ENCODE measurements at places on chromosomes 7 and 10.

GRCh38 chr7:39088730-39089593 lies 111.3 kb downstream of the POU6F2 start:
- H3K4me1 ChIP-seq, result no peaks in the 10 kb centered on the region
- no peaks in the 10 kb centered on the region for H3K36me3 ChIP-seq
- H3K27ac ChIP-seq, result no peak overlapping the region

GRCh38 chr10:71995887-71996575 lies 31.8 kb downstream of the CHST3 start:
- H3K4me1 ChIP-seq, result no peaks in the 10 kb centered on the region
- no peak overlapping the region for H3K27ac ChIP-seq

DNA sequence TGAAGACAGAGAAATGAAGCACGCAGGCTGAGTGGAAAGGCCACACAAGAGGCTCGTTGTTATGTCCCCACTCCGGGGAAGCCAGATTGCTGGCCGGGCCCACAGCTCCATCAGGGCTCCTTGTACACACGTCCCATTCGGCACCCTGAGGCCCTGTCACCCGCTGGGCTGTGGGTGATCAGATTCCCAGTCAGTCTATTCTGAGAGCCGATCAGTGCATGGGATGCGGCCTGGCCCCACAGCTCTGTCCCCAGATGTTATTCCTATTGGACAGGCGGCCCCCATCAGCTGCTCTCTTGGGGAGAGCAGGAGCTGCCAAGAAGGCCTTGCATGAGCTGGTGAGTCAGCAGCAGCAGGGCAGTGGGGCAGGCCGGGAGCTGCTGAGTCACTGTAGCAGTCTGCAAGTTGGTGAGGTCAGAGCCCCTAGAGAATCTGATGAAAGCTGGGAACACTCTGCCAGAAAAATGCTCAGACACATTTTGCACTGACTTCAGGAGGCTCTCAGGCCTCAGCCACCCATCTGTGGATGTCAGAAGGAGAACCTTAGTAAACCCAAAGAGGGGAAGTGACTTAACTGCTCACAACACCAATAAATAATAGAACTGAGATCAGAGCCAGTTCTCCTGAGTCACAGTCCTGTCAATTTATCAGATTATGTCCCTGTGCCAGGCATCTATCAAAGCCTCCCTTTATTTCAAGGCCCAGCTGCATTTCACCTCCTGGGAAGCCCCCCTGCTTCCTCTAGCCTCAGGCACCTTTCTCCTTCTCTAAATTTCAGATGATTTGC lies 9.4 kb upstream of the PSAP start:
- H3K4me3 ChIP-seq, result no peak overlapping the region
- H3K27me3 ChIP-seq, result no peaks in the 10 kb centered on the region
- no peaks in the 10 kb centered on the region for H3K36me3 ChIP-seq
- no peaks in the 10 kb centered on the region for H3K4me1 ChIP-seq
- DNase-seq, result peak; percentile 81

DNA sequence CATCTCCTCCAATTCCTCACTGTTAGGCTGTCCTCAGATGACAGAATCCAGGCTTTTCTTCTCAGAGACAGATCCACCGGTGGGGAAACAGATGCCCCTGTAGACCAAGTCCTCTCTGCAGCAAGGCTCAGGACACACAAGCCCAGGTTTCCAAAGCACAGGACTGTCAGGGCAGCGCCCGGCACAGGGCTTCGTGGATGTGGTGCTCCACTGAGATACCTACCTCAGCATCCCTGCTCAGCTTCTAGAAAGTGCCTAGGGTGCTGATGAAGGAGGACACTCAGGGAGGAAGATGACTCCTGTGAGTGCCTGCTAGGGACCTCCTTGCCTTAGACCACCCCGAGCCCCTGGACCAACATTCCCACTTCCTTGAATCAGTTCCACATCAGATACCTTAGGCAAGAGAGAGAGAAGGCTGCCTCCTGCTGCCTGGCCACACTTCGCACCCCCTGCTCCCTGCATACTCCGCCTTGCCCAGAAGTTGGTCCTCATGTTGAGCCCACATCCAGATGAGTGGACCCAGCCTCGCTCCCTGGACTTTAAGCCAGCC lies 8.9 kb upstream of the RBP3 start:
- no peak overlapping the region for H3K4me3 ChIP-seq
- no peaks in the 10 kb centered on the region for H3K4me1 ChIP-seq
- no peak overlapping the region for H3K27ac ChIP-seq

DNA sequence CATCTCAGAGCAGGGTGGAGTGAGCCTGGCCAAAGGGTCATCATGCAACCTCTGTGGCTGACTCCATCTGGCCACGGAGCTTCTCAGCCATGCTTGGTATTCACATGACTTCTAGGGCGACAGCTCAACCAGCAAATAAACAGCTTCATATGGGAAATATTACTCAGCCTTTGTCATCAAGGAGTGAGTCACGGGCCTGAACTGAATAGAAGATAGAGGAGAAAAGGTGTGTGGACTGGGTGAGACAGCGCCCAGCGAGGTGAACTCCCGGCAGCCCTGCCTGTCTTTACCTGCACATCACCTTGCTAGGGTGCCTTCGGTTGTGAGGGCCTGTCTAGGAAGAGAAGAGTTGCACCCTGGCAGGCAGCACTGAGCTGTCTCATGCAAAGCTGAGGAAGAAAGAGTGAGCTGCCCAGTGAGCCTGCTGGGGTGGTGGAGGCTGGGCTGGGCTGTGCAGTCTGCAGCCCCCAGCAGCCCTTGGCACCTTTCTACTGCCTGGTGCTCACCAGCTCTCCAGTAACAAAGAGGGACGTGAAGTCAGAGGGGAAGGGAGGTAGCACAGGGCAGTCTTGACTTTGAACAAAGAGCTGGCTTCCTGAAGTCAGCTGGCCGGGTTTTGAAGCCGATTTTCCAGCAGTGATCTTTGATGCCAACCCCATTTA lies 114.2 kb downstream of the EGFR start:
- H3K36me3 ChIP-seq, result no peaks in the 10 kb centered on the region
- peaks cover 5% of the 10 kb centered on the region for H3K4me1 ChIP-seq
- no peak for DNase-seq
- no peak overlapping the region for H3K4me3 ChIP-seq
- H3K27ac ChIP-seq, result no peak overlapping the region

DNA sequence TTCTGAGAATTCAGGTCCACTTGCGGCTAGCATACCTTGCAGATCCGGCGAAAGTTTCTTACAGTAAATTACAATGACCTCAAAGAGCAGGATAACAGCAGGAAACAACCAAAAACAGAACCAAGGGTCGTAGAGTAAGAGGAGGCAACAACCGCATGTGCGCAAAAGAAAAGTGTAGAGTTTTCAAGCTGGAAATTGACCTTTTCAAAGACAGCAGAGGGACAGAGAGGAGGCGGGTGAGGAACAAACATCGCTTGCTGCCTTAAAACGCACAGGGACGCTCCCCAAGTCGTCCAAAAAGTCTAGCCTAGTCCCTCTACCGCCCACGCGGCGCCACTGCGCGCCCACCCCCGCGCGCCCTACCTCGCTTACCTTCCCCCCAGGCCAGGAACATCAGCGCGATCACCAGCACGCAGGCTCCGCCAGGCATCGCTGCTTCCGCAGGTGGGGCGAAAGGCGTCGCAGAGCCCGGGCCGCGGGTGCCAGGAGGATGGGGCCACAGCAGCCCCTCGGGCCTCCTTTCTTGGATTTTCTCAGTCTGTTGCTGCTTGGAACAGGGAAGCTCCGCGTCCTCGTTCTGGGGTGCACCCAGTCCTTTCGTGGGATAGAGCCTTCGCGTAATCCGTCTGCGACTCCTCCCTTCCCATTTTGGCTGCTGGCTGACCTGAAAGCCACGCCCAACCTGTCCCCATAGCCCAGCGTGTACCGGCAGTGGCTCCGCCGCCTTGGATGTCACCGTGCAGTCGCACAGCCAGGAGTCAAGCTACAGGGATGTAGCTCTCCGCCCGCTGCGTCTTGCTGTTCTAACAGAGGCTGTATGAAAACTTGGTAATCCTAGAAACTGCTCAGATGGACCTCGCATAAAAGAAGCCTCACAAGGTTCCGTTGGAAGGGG lies at the start of gene VWDE:
Gene VWDE (minus strand): TSS at position 579 of the 895 bp plus-strand sequence. CDS start 149 bp downstream, at position 430.
- H3K4me3 ChIP-seq, result no peak within 1 kb of the TSS
- peak; percentile 65 for DNase-seq
- H3K36me3 ChIP-seq, result no peaks in the 10 kb centered on the region
- no peaks in the 10 kb centered on the region for H3K4me1 ChIP-seq

DNA sequence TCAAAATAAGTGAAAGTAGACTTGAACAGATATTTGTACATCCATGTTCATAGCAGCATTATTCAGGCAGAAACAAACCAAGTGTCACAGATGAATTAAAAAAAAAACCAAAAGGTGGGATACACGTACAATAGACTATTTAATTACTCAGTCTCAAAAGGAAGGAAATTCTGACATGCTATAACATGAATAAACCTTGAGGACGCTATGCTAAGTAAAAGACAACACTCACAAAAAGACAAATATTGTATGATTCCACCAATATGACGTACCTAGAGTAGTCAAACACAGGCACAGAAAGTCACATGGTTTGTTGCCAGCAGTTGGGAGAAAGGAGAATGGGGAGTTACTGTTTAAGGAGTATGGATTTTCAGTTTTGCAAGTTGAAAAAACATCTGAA lies 18.0 kb upstream of the CFAP70 start:
- H3K4me3 ChIP-seq, result no peak overlapping the region
- H3K4me1 ChIP-seq, result no peaks in the 10 kb centered on the region
- no peak overlapping the region for H3K27ac ChIP-seq
- DNase-seq, result no peak

- H3K36me3 ChIP-seq, result no peaks in the 10 kb centered on the region
- H3K4me3 ChIP-seq, result no peak overlapping the region
- H3K27me3 ChIP-seq, result no peaks in the 10 kb centered on the region
- no peak overlapping the region for H3K27ac ChIP-seq
- DNase-seq, result peak; percentile 15
Observed at GRCh38 chr10:30857803-30858202, 173.9 kb downstream of the ZNF438 start.

- H3K27ac ChIP-seq, result no peak overlapping the region
- DNase-seq, result no peak
- H3K4me1 ChIP-seq, result no peaks in the 10 kb centered on the region
- H3K27me3 ChIP-seq, result no peaks in the 10 kb centered on the region
Observed at GRCh38 chr10:24844742-24845141, 107.7 kb downstream of the PRTFDC1 start.

DNA sequence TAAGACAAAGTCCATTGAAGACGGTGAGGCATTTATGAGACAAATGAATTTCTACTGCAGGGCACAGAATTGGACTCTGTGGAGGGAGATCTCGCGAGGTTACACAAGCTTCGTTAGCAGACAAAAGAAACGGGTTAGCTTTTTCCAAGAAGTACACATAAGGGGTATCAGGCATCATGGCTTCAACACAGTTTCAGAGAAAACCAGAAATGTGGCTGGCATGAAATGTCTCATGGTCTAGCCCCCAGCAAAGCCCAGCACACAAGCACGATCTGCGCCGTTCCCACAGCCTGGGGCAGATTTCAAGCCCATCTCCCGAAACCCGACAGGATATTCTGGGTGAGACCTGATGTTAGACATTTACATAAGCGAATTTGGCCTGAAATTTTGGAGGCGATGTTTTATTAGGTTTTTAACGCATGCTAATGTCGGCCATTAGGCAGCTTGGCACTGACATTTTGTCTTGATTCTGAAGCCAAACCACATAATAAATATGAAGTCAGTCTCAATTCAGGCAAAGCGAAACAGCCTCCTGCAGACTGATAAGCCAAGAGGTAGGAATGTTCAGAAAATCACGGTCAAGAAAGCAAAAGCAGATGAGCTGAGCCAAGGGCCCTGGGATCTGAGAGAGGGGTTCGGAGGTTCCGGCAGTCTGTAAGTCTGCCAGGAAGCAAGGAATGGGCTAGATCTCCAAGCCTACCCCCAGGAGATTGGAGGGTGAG lies 240.5 kb downstream of the PRPF18 start:
- H3K4me1 ChIP-seq, result no peaks in the 10 kb centered on the region
- no peak for DNase-seq
- H3K27ac ChIP-seq, result no peak overlapping the region
- no peaks in the 10 kb centered on the region for H3K36me3 ChIP-seq
- no peaks in the 10 kb centered on the region for H3K27me3 ChIP-seq

GRCh38 chr10:101807158-101807557 lies 11.1 kb downstream of the OGA start:
- peaks cover 25% of the 10 kb centered on the region for H3K36me3 ChIP-seq
- no peak overlapping the region for H3K27ac ChIP-seq

GRCh38 chr10:43078175-43078985 lies 1.5 kb downstream of the RET start:
- H3K27me3 ChIP-seq, result no peaks in the 10 kb centered on the region
- no peak for DNase-seq
- no peaks in the 10 kb centered on the region for H3K36me3 ChIP-seq
- H3K27ac ChIP-seq, result no peak overlapping the region
- no peak overlapping the region for H3K4me3 ChIP-seq
- peaks cover 6% of the 10 kb centered on the region for H3K4me1 ChIP-seq

GRCh38 chr7:74579800-74580685 lies 77.5 kb upstream of the GTF2I start:
- H3K4me3 ChIP-seq, result no peak overlapping the region
- no peaks in the 10 kb centered on the region for H3K36me3 ChIP-seq
- H3K27me3 ChIP-seq, result no peaks in the 10 kb centered on the region

DNA sequence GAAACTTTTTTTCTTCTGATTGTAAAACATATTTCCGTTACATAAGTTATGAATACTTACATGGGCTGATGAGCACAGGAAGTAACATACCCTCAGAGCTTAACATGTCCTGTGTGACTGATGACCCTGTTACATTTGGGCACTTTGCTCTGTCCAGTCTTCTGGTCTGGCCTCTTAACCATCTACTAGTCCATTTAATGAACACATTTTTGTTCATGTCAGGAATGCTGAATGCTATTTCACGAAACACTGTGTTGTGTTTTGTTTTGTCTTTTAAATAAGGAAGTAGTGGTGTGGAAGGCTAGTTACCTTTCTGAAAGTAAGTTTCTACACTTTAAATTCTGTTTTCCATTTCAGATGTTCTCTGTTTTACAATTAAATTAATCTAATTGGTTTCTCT lies 77.7 kb downstream of the RBM33 start:
- no peaks in the 10 kb centered on the region for H3K27me3 ChIP-seq
- no peak overlapping the region for H3K27ac ChIP-seq
- DNase-seq, result no peak
- no peaks in the 10 kb centered on the region for H3K36me3 ChIP-seq
- no peaks in the 10 kb centered on the region for H3K4me1 ChIP-seq
- no peak overlapping the region for H3K4me3 ChIP-seq

DNA sequence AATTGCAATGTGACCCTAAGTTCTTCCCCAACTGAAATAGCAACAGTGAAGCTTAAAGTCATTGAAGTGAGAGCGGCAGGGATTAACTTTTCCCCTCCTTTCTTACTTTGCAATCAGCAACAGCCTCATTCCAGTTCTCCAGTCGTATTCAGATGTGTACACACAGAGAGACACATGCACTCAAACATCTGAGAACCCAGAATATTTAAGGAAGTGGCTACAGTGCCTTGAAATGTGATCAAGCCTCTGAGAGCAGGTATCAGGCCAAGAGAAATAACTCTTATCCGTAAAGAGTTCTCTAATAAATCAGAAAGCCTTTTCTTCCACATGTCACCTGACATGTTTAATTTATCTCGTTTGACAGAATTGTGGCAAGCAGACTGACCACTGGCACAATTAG lies 388.9 kb upstream of the NPVF start:
- H3K4me1 ChIP-seq, result no peaks in the 10 kb centered on the region
- no peak overlapping the region for H3K4me3 ChIP-seq
- H3K27me3 ChIP-seq, result no peaks in the 10 kb centered on the region
- no peaks in the 10 kb centered on the region for H3K36me3 ChIP-seq
- no peak for DNase-seq

Data from pancreas (tissue), 10 donors.